Tracheal epithelial cell (primary cell): ENCODE measurements at places on chromosomes 11 and 22. TPM values are rescaled to one million over a fixed set of nuclear protein-coding genes. Genes with fewer than 3 reads are reported as not detected.

Gene MTA2
- 141 and 164 TPM in 2 replicates for total RNA-seq

Gene APOA5
- not detected in 2 replicates for total RNA-seq

Gene CRYBB2
- not detected in 2 replicates for total RNA-seq

Gene GGT1
- total RNA-seq: 5.3 and 21.4 TPM in 2 replicates

Gene GALR3
- total RNA-seq: not detected in 2 replicates

Gene RAB36
- total RNA-seq: 0.64 and 2.7 TPM in 2 replicates

Gene PLAAT2
- total RNA-seq: 0.24 and 0.64 TPM in 2 replicates

Gene C11orf98
- total RNA-seq: 23.9 and 32.8 TPM in 2 replicates

Gene APBB1
- 5.3 and 10.6 TPM in 2 replicates for total RNA-seq

Gene SMPD1
- total RNA-seq: 3.0 and 3.4 TPM in 2 replicates
